ENCODE measurements at places on chromosomes 11 and 22.

- no peak for DNase-seq
Observed at GRCh38 chr11:33692013-33692504, 8.6 kb downstream of the C11orf91 start.

DNA sequence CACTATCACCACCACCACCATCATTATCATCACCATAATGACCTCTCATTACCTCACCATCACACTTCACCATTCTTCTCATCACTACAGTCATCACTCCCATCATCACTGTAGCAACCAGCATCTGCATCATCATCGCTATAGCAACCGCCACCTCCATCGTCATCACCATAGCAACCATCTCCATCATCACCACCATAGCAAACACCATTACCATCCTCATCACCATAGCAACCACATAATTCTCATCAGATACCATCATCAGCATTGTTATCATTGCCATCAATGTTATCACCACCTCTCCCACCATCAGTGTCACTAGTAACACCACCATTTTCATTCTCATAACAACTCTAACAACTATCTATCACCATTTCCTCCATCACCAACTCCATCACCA, 23.1 kb upstream of the CD82 start:
- DNase-seq = no peak

- no peak for DNase-seq
Observed at GRCh38 chr11:134449051-134449450, 37.0 kb upstream of the B3GAT1 start.

DNA sequence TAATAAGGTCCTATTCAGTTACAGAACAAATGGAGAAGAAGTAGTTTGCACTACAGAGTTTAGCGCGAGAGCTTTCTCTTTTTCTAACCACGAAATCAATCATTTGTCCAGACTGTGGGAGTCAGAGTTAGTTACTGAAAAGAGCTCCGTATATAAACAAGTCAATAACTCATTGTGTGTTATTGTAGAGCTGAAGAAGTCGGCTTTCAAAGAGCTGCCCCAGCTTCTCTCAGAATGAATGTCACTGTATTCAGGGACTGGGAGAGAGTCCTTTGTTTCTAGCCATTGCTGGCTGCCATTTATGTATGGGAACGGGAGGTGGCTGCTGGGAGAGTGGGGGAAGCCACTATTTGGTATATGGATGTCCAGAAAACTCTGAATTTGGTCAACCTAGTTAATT, 227.8 kb downstream of the DCDC1 start:
- no peak for DNase-seq

DNA sequence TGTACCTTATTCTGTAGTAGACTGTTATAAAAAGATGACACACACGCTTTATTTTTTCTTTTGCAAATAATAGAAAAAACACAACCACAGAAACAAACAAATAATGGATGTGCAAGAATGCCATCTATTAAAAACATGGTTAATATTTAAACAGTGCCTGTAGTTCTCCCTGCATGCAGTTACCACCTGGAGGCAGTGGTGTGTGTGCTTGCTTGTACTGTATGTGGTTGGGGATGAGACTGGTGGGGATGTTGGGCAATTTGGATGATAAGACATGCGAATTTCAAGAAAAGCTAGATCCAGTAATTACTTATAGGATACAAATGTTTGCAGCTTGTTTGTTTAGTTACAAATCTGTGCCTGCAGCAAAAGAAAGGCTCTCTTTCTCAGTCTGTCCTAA, 3.6 kb downstream of the C11orf87 start:
- DNase-seq = no peak

DNA sequence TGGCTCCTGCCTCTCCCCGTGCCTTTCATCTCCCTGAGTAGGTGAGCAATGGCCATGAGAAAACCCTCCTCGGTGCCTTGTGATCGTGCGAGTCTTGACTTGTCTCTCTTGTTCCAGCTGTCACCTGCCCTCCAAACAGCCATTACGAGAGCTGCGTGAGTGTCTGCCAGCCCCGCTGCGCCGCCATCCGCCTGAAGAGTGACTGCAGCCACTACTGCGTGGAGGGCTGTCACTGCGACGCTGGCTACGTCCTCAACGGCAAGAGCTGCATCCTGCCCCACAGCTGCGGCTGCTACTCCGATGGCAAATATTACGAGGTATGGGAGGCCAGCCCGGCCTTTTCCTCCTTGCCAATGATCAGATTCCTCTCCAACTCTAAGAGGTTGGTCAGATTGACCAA, 51.7 kb downstream of the TECTA start:
- DNase-seq = no peak

DNA sequence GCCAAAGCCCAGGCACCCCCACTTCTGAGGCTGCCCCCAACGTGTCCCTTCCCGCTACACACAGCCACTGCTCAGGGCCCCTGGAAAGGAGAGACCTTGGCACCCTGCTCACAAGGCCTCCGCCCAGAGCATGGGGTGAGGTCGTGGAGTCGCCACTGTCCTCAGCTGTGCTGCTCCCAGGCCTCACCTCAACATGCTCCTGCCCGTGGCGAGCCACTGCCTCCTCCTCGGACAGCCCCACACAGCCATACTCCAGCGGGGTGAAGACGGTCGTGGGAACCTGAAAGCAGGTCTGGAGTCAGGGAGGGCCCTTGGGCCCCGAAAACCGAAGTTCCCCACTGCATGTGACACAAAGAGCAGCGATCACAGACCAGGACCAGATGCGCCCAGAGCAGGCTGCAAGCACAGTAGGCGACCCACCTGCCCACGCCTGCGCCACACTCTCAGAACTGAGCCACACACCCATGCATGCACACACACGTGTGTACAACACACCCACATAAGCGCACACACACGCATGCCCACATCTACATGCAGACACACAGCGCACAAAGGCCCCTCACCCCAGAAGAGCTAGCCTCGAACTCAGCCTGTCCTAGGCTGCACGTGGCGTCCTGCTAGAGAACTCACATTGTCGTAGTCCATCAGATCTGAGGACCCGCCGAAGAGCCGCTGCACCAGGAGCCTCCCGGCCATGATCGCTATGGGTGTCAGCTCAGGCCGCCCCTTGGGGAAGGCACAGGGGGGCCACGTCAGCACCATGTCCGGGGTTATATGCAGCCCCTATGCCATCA, 25.5 kb upstream of the GNB1L start:
- DNase-seq = no peak

- no peak for DNase-seq
Observed at GRCh38 chr11:44753961-44754645, 27.3 kb downstream of the TSPAN18 start.

- no peak for DNase-seq
Observed at GRCh38 chr22:31148488-31148887, 8.2 kb upstream of the PLA2G3 start.

- no peak for DNase-seq
Observed at GRCh38 chr22:39946503-39947219, 13.5 kb upstream of the TMA7B start.

GRCh38 chr11:32497951-32498350, 62.6 kb upstream of the WT1 start:
- DNase-seq = no peak

DNA sequence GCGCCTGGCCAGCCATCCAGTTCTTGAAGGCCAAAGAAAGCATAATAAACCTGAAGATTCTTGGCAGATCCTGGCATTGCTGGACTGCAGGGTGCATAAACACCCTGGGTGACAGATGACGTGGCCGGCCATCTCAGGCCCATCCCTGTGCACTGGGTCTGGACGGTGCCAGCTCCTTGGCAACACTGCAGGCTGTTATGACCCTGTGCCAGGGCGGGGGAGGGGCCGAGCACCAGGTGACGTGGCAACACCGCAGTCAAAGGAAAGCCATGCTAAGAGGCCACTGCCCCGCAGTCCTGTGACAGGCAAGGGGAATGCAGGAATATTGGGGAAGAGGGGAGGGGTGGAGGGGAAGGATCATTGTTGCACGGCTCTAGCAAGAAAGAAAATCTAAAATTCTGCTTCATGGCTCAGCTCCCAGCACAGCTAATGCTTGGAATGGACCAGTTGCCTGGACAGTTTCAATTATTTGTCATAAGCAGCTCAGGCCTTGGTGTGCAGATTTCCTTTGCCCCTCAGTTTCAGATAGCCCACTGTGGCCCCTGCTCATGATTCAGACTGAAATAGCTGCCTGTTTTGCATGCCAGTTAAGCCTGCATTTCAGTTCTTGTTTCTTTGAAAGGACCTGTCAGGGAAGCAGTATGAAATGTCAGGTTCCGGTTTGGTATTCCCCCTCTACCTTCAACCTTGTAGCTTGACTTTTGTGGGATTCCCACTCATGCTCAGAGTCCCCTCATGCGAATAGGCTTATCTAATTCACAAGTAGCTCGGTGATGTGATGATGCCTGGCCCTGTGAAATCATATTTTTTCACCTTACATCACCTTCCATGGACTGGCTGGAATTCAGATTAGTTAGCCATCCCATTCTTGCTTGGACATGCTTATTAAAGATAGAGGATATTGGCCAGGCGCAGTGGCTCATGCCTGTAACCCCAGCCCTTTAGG, 29.7 kb upstream of the DDX6 start:
- peak; percentile 13 for DNase-seq

DNA sequence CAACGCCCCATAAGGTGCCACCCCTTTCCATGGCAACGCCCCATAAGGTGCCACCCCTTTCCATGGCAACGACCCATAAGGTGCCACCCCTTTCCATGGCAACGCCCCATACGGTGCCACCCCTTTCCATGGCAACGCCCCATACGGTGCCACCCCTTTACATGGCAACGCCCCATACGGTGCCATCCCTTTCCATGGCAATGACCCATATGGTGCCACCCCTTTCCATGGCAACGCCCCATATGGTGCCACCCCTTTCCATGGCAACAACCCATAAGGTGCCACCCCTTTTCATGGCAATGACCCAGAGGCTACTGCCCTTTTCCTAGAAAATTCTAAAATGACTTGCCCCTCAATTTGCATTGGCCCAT, 72.1 kb downstream of the BRD1 start:
- DNase-seq = no peak

GRCh38 chr11:75453916-75454655, 21.1 kb upstream of the KLHL35 start:
- DNase-seq = no peak

DNA sequence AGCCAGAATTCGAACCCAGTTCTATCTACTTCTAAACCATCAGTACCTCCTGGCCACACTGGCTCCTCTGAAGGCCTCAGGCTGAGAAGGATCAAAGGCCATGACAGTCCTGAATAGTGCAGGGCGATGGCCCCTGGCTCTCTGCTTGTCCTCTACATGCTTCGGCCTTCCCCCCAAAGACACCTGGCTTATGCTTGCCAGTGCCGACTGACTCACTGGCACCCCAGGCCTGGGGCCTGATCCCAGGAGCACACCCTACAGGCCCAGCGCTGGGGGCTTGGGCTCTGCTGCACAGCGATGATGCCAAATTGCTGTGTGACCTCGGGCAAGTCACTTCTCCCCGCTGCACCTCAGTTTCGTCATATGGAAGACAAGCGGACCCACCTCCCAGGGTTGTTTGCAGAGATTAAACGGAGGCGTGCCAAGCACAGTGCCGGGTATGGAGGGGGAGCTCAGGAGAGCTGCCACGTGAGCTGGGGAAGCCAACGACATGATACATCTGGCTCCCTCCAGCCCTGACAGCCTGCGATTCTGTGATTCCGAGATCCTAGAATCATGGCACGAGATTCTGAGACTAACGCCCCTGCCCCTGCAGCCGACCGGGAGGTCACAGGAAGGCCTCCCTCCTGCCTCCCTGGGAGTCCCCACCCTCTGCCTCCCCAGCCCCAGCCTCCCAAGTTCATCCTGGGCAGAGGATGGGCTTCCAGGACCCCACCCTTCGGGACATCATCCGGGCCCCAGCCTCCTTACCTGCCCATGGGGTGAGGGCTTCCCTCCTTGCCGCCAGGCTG, 1.0 kb downstream of the SSTR3 start:
- DNase-seq = no peak
